ENCODE measurements at places on chromosomes 1 and 21. TPM values are rescaled to one million over a fixed set of nuclear protein-coding genes. Genes with fewer than 3 reads are reported as not detected.

The SMCP gene
- not detected for polyA plus RNA-seq

The RPTN gene
- not detected for polyA plus RNA-seq

The TEDDM1 gene
- polyA plus RNA-seq: 0.08 TPM

The TTC13 gene
- polyA plus RNA-seq: 12.8 TPM

The ACTN2 gene
- polyA plus RNA-seq: not detected

The RXFP4 gene
- 0.78 TPM for polyA plus RNA-seq

The TMEM167B gene
- 34.8 TPM for polyA plus RNA-seq

The IL20 gene
- not detected for polyA plus RNA-seq

The SERPINC1 gene
- polyA plus RNA-seq: not detected

The CLCN6 gene
- polyA plus RNA-seq: 11.7 TPM

The BARHL2 gene
- polyA plus RNA-seq: not detected

The IL19 gene
- polyA plus RNA-seq: not detected

The WNT9A gene
- not detected for polyA plus RNA-seq

The RRP1B gene
- polyA plus RNA-seq: 24.3 TPM

The MANEAL gene
- 2.7 TPM for polyA plus RNA-seq

The ICOSLG gene
- polyA plus RNA-seq: 8.5 TPM

The AGMAT gene
- 11.8 TPM for polyA plus RNA-seq

The UTS2 gene
- polyA plus RNA-seq: not detected

The DNALI1 gene
- not detected for polyA plus RNA-seq

The DPT gene
- not detected for polyA plus RNA-seq

The CFAP126 gene
- not detected for polyA plus RNA-seq
